Left renal pelvis (tissue), 4 donors: ENCODE measurements at places on chromosomes 2 and 18. TPM values are rescaled to one million over a fixed set of nuclear protein-coding genes. Genes with fewer than 3 reads are reported as not detected.

DNA sequence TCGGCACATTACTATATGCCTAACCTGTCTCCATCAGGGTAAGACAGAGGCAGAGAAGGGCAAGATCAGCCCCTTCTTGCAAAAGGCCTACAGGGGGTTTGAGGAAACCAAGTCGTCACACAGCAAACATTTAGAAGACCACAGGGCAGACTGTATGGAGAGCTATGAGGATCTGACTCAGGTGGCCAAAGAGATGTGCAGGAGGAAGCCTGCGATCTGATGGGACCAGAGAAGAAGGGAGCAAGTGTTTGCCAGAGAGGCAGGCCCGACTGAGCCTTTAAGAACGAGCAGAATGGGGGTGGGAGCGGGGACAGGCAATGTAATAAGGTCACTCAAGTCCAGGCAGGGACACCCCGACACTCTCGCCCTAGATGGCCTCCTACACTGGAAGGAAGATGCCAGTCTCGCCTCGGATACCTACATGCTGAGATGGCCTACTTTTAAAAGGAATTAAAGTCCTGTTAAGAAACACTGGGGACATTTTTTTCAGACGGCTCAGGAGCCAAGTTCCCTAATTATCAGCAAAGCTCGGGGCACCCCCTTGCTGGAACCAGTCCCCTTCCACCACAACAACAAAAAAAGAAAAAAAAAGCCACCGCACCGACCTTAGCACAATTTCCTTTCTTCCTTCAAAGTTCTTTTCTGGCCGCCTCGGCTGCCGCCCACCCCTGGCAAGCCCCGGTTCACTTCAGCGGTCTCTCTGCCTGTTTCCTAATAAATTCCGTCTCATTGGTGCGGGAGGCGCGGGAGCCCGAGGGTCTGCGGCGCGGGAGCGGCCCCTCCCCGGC is 1.5 kb downstream of the SFXN5 start:
- no peak for DNase-seq

DNA sequence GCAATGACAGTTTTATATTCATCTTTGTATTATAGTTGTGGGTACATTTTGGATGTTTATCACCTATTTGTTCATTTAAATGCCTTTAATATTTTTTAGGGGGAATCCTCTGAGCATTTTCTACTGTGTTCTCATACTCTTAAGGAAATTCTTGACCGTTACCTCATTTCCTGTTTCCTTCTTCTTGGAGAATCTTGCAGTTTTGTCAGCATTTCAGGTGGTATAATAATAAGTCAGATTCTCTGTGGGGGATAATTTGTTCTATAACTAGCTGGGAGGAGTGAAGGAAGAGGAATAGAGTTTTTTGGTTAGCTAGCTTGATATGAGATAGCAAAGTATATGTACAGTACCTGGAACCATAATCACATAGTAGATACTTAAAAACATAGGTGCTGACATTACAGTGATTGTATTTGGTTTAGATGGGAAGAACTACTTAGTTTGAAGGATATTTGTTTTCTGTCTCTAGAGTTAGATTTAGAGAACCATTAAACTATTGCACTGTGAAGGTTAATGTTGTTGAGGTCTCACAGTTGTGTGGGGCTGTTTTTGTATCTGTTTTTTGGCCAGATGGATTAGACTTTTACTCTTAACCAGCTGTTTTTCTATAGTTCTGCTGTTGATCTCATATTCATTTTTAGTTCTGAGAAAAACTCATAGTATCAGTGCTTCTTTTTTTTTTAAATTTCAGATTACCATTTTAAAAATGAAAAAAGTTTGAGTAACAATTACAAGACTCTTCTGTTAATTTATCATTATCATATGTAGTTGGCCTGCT is 14.2 kb downstream of the MTX2 start:
- DNase-seq, result no peak

Gene HOXD8
- 179 TPM for polyA plus RNA-seq

Gene AQP12B
- 0.17 TPM for polyA plus RNA-seq

- DNase-seq, result no peak
These were observed 1.2 kb downstream of the GPD2 start for GRCh38 chr2:156437272-156437930.

DNA sequence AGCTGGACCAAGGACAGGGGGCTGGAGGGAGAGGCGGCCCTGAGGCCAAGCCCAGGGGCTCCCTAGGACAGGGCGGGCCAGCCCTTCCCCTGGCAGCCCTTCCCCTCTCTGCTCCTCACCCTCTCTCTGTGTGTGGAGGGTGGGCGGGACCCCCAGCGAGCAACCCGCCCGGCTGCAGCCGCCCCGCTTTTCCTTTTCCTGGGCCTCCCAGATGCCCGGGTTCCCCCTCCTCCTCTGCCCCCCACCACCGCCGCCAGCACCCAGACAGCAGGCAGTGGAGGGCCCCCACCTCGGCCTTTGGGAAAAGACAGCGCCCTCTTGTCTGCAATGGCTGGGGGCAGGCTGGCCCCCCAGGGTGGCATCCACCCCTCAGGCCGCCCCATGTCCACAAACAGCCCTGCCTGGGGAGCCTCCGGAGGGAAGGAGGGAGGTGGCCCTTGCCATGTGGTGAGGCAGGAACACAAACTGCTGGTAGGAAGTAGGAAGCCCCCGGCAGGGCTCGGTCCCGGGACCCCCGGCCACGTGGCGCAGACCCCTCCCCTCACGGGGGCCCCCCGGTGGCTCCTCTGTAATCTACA is 135.1 kb upstream of the CTDP1 start:
- DNase-seq, result no peak

Gene CRYGC
- polyA plus RNA-seq, result not detected

DNA sequence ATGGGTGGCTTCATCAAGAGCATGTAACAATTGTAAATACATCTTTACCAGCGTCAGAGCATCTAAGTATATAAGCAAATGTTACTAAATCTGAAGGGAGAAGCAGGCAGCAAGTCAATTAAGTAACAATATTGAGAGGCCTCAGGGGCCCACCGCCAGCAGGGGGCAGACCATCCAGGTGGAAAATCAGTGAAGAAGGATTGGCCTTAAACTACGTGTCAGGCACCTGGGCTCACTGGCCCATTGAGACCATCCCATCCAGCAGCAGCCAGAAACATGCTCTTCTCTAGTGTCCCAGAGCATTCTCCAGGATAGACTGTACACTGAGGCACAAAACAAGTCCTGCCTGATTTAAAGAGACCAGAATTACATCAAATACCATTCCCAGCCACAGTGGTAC is 96.2 kb upstream of the SNTG2 start:
- DNase-seq, result no peak

Gene COL6A3
- 200 TPM for polyA plus RNA-seq

DNA sequence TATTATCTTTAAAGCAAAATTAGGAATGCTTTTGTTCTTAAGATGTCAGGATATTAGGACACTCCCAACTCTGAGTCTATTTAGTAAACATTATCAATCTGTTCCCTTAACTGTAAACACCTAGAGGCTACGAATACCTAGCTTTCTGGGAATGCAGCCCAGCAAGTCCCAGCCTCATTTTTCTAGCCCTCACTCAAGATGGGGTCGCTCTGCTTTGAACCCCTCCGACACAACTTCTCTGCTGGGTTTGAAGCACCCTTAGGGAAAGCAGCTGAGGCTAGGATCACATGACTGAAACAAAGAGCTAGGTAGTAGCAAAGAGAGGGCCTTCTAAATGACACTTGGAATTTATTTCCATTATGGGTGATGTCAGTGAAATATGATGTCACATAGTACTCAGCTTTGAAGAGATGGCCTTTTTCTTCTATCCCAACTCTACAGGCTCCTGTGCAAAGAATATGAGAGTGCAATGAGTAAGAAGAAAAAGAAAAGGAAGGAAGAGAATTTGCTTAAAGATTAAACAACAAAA is 114.7 kb downstream of the CSRNP3 start:
- no peak for DNase-seq

- DNase-seq, result no peak
These were observed 273.3 kb downstream of the HDAC4 start for GRCh38 chr2:239127513-239127912.

Gene CHRNG
- 0.73 TPM for polyA plus RNA-seq

DNA sequence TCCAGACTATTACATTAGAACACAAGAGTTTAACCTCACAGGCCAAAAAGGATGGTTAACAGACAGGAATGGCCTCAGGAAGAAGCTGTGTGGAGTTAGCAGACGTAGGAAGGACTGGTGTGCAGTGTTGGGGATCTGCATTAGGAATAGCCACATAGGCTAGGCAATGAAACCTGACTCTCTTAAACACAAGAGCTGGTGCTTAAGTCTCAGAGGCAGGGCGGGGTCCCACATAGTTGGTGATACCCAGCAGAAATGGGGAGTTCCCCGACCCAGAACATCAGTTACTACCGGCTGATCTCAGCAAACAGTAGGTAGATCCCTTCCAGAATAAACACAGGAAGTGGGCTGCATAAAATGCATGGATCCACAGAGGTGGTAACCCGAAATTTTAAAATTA is 64.1 kb downstream of the CCDC93 start:
- no peak for DNase-seq

DNA sequence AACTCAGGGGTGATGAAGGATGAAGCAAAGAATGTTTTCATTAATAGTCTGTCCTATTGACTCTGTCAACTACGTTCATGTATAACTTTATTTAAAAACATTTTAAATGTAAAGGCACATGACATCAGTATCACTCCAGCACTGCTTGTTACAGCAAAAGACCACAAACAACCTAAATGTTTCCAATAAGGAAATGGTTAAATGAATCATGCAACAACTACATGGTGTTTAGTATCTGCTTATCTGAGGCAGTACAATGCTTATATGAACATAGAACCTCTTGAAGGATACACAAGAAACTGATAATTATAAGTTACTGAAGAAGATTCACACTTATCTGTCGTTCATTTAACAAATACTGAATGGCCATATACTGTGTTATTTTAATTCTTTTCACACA is 8.4 kb downstream of the BARD1 start:
- DNase-seq, result no peak

Gene RAD51AP2
- 0.12 TPM for polyA plus RNA-seq

GRCh38 chr18:62954366-62954765 is 239.0 kb downstream of the PHLPP1 start:
- no peak for DNase-seq

Gene CHRNA1
- 2.9 TPM for polyA plus RNA-seq

DNA sequence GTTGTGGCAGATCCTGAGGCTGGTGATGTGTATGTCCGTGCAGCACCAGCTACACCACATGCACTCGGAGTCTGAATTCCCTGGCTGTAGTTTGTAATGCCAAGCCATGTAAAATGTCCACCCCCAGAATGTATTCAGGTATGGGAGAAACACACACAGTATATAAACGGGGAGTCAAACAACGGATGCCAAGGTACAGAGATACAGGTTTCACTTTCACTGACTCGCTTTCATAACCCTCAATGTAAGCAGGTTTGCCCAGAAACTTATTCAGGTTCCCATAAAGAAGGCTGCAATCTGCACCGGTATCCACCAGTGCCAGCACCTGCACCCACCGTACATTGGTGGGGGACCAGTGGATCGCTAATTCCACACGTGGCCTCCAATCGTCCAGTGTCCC is 237.2 kb downstream of the MBD5 start:
- no peak for DNase-seq

DNA sequence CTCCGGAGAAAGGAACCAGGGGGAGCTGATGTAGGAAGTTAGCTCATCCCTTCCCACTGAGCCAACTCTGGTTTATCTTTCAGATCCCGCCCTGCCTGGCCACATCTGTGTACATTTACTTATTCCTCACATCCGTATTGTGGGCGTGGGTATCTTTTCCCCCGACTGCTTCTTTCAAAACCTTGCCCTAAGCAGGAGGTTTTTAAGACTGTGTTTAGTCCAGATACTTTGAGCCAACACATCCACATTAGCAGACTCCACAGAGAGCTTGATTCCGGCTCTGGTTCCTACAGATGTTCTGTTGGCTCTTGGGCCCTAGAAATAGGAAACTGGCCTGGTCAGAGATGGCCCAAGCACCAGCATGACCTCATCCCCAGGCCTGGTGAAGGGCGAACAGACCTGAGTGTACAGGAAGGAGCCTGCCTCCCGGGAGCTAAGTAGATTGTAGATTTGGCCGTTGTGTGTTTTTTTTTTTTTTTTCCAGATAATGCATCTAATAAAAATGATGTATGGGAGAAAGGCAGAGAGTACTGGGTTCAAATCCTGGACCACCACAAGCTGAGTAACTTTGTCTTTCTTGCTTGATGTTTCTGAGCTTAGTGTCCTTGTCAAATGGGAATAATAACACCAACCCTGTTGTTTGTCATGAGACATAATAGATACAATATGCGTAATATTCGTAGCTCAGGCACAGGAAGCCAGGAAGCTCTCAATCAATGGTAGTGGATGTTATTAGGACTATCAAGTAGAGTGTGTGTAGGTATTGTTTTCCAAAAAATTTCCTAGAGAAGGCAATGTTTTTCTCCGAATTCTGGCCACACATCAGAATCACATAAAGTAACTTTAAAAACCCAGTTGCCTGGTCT is 92.3 kb downstream of the PRKCE start:
- no peak for DNase-seq

GRCh38 chr2:97720746-97721145 is 7.4 kb downstream of the ZAP70 start:
- DNase-seq, result no peak

- no peak for DNase-seq
These were observed 59.7 kb upstream of the TMEFF2 start for GRCh38 chr2:192254444-192254843.

Gene MORN2
- 47.5 TPM for polyA plus RNA-seq

Gene SETBP1
- 31.1 TPM for polyA plus RNA-seq
